ENCODE measurements at places on chromosomes 5 and 9.

DNA sequence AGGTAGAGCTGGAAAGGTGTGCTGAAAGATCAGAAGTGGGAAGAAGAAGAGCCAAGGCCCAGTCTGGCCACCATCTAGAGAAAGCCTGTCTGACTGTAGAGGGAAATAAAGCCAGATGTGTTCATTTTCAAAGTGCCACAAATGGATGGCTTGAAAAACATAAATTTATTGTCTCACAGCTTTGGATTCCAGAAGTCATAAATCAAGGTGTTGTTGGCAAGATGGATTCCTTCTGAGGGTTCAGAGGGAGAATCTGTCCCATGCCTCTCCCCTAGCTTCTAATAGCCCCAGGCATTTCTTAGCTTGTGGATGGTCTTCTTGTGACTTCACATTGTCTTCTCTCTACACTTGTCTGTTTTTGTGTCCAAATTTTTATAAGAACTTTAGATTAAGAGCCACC is 6.2 kb upstream of the PRELID2 start:
- DNase-seq = no peak

GRCh38 chr9:79371948-79372555 is 199.7 kb upstream of the TLE4 start:
- no peak for DNase-seq

- DNase-seq = peak; percentile 70
These were observed 59.6 kb upstream of the LIFR start for GRCh38 chr5:38615981-38616451.

DNA sequence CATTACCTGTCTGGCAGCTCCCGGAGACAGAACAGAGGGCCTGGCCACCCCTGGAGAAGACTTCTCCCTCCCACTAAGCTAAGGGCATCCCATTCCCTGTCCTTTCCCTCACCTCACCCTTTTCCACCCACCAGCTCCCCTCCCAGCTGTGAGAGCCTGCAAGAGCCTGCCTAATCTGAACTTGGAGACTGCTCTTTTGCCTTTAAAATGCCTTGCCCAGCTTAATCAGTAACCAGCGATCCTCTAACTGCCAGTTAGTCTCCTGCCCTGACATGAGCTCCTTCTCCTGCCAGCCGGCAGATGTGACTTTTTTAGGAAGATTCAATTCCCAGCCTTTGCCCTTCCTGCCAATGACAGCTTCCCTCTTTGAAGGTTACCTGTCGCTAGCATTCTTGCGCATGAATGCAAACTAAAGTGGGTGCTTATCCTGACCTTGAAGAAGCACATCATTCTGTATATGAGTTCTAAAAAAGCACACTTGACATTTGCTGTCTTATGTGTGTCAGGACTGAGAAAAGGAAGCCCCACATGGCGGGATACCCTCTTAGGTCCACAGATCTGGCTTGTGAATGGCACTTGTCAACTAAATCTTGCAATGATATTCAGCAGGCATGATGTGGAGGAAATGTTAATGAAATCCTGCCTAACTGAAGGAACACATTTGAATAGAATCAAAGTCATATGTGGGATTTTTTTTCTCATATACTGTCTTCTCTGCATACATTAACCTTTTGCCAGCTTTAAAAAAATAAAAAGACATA is 411.2 kb upstream of the SLC30A5 start:
- DNase-seq = no peak

DNA sequence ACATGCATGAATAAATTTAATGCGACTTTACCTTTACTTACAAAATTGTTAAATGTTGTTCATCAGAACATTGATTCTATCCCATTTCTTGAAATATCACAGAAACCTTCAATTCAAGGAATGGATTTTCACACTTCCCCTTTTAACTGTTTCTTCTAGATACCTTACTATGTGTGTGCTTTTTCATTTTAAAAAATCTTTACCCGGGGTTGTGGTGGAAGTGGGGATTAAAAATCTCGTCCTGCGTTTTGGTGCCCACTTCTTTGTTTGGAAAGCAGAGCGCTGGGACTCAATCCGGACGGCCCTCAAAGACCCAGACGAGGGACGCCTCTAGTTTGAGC is 5.8 kb upstream of the MEF2C start:
- no peak for DNase-seq

DNA sequence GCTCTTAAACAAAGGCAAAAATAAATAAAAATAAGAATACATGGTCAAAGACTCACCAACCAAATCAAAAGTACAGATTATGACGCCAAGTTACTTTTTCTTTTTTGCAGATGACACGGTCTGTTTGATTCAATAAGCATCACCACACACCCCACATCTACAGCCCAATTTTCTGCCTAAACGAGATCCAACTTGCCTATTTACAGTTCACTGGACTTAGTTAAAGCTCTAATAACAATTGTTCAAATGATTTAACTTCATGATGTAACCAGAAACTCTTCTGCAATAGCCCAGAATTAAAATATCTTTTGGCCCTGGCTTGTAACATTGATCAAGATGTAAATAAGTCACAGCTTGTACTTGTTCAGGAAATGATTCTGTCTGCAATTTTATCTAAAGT is 590.3 kb upstream of the C9orf72 start:
- no peak for DNase-seq

GRCh38 chr9:70112981-70113380 is 69.3 kb downstream of the MAMDC2 start:
- no peak for DNase-seq

DNA sequence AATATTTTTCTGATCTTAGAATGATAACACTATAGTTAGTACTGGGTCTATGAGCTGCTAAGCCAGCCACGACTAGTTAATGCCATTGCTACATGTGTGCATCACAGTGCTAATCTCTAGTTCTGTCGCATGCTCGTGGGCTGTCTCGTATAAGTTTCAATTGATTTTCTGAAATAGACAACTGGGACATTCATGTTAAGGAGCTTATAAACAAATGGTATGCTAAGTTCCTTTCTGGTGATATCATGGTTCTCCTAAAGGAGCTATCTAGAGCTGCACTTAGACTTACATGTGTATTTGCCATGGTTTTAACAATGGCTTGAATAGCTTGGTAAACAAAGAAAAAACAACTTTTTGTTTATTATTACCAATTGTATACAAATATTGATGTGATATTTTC is 46.2 kb downstream of the F2RL2 start:
- DNase-seq = no peak

DNA sequence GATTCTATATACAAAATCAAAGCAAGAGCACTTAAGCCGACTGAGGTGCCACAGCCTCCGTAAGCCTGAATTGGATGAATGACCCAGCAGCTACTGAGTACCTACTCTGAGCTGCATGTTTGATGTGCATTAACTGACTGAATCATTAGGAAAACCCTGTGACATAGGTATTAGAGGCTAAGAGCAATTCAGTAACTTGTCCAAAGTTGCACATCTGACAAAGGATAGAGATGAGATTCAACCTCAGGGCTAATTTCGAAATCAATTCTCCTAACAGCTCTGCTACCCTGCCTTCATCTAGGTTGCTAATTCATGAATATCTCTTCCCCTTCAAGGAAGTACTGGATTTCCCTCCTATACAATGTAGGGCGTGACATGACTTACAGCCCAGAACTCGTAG is 89.1 kb upstream of the GLIS3 start:
- DNase-seq = no peak

DNA sequence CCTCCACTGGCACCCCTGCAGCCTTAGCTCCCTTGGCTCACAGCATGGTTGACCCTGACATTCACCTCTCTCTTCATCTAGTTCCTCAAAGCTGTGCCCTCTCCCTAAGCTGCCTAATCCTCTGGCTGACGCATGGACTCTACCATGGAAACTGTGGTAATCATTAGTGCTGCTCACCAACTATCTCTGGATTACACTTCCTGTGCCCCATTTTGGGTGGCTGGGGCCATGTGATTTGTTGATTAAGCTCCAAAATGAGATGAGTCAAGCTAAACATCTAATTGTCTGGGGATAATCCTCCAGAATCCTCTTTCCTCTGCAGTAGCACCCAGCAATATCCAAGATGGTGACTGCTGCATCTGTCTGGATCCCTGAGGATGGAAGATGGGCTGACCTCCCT is 264.4 kb downstream of the SH3GL2 start:
- DNase-seq = no peak

DNA sequence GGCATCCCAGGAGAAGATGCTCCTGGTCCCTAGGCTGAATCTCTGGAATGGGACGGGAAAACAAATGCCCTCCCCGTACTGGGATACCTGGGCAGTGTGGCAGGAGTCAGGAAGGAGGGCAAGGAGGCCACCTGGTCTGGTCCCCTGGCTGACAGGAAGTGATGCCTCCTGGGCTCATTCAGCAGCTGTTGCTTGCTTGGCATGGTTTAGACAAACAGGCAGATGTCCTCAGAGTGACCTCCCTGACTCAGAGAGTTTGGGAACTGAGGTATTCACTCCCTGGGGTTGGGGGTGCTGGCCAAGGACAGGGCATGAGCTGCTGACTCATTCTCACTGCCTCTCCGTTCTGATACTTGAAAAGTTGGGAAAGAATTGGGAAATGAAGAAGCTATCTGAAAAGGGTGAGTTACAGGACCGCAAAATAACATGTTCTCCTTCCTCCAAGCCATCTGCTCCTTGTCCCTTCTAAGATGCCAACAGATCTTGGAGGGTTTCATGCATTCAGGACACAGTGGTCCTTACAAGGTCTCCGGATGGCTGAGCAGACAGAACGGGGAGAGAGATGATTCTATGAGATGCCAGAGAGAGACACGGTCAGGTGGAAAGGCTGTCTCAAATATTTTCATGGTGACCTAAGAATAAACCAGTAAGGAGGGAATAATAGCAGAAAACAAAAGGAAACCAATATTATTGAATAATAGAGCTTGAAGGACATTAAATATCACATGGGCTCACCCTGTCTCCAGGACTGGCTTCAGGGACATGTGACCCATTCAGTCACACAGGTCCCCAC is 534.5 kb downstream of the BNC2 start:
- DNase-seq = peak; percentile 69

DNA sequence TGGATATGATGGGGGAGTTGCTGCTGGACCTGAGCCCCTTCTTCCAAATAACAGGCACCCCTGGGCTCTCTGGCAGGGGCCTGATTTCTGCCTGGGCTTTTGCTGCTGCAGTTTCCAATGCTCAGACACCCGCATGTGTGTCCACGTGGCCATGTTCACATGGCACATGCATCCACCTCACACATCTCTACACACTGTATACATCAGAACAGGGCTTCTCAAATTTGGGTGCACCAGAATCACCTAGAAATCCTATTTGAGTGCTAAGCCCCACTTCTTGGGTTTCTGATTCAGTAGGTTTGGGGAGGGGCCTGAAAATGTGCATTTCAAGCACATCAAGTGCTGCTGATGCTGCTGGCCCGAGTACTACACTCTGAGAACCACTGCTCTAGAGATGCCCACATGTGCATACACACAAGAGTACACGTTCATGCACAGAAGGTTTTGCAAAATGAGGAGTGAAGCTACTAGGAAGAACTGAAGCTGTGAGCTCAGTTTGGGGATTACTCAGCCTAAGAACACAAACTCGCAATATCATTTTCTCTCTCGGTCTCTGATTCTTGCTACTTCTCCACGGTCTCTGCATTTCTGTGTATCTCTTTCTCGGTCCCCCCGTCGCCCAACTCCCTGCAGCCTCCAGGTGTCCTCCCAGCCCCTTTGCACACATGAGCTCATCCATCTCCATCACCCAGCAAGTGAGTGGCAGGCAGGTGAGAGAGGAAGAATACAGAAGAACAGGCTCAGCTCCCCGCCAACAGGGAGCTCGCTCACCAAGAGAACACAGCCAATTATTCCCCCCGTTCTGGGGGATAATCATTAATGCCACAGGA is 97.0 kb downstream of the PCDH1 start:
- no peak for DNase-seq

DNA sequence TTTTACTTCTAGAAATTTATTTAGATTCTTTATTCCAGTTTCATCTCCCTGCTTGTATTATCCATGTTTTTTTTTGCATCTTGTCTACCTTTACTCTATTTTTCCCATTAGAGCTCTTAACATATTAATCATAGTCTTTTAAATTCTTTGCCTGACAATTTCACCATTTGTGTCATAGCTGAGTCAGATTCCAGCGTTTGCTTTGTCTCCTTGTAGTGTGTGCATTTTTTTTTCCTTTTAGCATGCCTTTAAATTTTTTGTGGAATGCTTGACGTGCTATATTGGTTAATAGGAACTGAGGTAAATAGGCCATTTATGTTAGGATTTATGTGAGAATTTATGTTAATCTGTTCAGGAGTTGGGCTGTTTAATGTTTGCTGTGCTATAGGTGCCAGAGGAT is 41.8 kb upstream of the NFIL3 start:
- DNase-seq = no peak

DNA sequence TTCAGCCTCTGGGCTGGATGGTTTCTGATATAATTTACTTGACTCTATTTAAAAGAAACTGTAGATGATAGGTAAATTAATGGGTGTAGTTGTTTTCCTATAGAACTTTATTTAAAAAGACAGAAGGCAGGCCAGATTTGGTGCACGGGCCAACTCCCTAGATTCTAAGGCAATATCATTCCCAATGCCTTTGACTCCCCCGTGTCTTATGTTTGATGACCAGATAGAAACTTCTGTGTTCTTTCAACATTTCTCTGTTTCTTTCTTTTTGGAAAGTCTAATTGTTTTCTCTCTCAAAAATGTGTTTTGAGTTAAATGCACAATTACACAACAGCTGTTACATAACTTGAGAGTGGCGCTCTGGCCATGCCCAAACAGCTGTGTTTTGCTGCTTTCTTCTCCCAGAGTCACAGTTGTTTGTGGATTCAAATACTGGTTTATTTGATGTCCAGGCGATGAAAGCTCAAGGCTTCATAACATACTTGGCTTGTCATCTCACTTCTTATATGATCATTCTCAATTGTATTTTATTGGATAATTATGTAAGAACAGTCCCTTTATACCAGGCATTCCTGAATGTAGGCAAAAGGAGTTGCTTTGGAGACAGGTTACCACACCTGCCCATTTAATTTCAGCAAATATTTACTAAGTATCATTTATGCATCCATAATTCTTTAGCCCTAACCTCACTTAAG is 1.7 kb upstream of the ALDH1A1 start:
- DNase-seq = no peak

GRCh38 chr5:132437604-132438266 is 52.8 kb downstream of the IRF1 start:
- DNase-seq = no peak

GRCh38 chr5:115835481-115835880 is 5.9 kb downstream of the ATG12 start:
- DNase-seq = no peak

GRCh38 chr5:115320006-115320405 is 23.6 kb upstream of the CCDC112 start:
- DNase-seq = no peak

All from HFF-Myc (cell line).